ENCODE measurements at places on chromosomes 7 and 10.
A peak's percentile ranks its signal among the peaks of the same experiment; 100 is the strongest.

- H3K27me3 ChIP-seq, result no peaks in the 10 kb centered on the region
- H3K4me1 ChIP-seq, result peaks cover 36% of the 10 kb centered on the region
- no peak overlapping the region for H3K4me3 ChIP-seq
Measured at GRCh38 chr7:24971333-24972165, 8.4 kb downstream of the OSBPL3 start.

DNA sequence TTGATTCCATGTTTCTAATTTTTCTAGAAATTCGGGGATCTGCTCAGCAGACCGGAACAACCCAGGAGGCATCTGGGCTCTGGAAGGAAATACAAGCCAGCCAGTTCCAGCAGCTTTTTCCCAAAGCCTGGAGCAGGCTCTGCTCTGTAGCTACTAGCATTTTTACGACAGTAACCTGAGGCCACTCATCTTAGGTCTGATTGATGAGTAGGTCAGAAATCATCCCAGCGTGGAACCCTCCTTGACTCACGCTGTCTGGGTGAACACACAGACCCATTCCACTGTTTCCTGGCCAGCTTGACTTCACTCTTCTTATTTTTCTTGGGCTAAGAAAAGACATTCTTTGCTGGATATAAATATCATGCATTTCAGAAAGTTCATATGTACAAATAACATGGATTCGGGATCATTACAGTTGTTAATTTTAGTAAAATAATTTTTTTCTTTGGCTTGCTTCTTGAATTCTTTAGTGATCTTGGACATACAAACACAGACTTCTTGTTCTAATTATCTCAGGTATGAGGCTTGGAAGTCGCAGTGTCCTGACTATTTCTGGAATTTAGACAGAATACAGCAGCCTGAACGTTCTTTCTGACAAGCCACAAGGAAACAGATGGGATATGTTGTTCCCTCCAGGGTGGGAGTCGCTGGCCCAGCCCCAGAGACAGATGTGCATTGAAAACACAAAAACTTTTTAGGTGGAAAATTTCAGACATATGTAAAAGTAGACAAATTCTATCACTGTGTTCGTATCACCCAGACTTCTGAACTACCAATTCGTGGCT is 54.6 kb upstream of the PITRM1 start:
- DNase-seq, result no peak
- H3K36me3 ChIP-seq, result no peaks in the 10 kb centered on the region
- no peak overlapping the region for H3K4me3 ChIP-seq
- H3K27ac ChIP-seq, result no peak overlapping the region
- peaks cover 18% of the 10 kb centered on the region for H3K4me1 ChIP-seq

DNA sequence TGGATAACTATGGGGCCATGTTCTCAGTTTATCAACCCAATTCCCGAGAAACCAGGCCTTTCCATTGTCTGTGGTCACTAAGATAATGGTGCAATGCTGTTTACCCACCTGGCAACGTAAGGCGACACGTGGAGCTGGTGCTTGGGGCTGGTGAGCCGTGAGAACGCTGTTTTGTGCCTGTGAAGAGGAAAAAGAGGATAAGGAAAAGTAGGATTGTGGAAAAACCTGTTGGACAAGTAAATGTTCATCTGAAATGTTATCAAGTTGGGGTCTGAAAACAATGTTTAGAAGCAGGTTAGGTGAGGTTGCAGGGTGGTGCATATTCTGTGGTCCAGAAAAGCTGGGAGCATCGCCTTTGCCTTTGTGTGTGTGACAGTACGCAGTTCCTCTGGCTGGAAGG is 88.5 kb downstream of the PPP1R17 start:
- H3K27me3 ChIP-seq, result no peaks in the 10 kb centered on the region
- no peaks in the 10 kb centered on the region for H3K36me3 ChIP-seq
- no peak overlapping the region for H3K4me3 ChIP-seq
- DNase-seq, result no peak
- no peak overlapping the region for H3K27ac ChIP-seq

DNA sequence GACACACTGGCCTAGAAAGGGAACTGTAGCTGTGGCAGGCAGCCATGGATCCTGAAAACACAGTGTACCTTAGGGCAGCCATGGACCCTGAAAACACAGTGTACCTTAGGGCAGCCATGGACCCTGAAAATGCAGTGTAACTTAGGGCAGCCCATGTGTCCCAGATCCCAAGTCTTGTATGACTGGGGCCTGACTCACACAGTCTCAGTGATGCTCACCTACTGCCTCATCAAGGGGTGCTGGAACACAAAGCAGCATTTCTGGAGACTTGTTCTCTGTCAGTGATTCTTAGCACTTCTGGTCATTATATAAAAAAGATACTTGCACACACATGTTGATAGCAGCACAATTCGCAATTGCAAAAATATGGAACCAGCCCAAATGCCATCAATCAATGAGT is 70.2 kb upstream of the LAMB4 start:
- H3K27ac ChIP-seq, result no peak overlapping the region
- DNase-seq, result no peak
- no peak overlapping the region for H3K4me3 ChIP-seq
- H3K4me1 ChIP-seq, result peaks cover 3% of the 10 kb centered on the region

DNA sequence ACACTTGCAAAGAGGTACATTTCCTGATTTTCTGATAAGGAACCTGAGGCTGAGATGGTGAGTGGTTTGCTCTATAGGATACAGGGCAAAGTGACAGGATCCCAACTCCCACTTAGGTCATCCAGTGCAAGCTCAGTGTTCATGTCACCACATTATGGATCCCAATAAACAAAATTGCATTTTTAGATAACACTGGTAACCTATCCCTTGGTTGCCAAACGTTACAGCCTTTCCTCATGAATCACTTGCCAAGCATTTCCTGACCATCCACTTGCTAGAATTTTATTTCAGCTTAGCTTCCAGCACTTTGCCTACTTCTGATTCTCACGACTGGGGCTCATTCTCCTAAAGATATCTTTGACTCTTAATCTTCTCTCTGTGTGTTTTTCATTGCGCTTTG is 131.4 kb upstream of the ODAD2 start:
- no peaks in the 10 kb centered on the region for H3K27me3 ChIP-seq
- no peak overlapping the region for H3K27ac ChIP-seq
- peaks cover 22% of the 10 kb centered on the region for H3K36me3 ChIP-seq

- no peak for DNase-seq
- H3K36me3 ChIP-seq, result peaks cover 3% of the 10 kb centered on the region
- H3K27me3 ChIP-seq, result peaks cover 39% of the 10 kb centered on the region
- no peaks in the 10 kb centered on the region for H3K4me1 ChIP-seq
- H3K4me3 ChIP-seq, result no peak overlapping the region
- no peak overlapping the region for H3K27ac ChIP-seq
Measured at GRCh38 chr7:329691-330281, 39.8 kb downstream of the FOXL3 start.

DNA sequence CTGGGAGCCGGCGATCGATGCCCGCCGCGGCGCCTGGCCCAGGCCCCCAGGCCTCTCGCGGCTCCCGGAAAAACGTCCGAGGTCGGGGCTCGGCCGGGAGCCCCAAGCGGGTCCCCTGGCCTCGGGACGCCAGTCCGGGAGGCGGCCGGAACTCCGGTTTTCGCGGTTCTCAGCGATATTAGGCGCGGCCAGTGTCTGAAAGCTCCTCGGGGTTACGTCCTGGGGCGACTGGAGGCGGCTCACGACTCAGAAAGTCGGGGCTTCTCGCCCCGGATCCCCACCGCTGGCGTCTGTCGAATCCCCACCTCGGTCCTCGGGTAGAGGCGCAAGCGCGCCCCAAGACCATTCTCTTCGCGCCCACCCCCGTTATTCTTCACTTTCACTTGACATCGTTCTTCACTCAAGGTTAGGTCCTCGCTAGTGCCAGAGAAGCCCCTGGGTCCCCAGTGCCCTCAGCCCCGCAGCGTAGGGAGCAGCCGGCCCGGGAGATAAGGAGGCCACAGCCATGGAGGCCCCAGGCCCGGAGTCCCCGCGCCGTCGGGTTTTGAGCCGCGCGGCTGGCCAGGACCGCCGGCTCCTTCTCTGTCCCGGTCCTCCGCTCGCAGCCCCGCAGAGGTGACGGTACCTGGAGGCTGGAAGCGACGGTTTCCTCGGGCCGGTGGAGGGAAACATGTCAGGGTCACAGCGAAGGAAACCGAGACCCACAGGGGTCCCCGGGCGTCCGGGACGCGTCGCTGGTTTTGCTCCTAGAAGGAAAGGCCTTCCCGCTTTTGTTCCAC is 35.2 kb upstream of the EBLN1 start:
- H3K4me1 ChIP-seq, result peaks cover 19% of the 10 kb centered on the region
- H3K4me3 ChIP-seq, result peak overlapping the region; percentile 94
- peak; percentile 46 for DNase-seq
- H3K36me3 ChIP-seq, result peaks cover 1% of the 10 kb centered on the region

- H3K4me1 ChIP-seq, result peaks cover 9% of the 10 kb centered on the region
- H3K27ac ChIP-seq, result no peak overlapping the region
- no peaks in the 10 kb centered on the region for H3K36me3 ChIP-seq
- no peak overlapping the region for H3K4me3 ChIP-seq
Measured at GRCh38 chr7:91330866-91331265, 66.6 kb downstream of the FZD1 start.

DNA sequence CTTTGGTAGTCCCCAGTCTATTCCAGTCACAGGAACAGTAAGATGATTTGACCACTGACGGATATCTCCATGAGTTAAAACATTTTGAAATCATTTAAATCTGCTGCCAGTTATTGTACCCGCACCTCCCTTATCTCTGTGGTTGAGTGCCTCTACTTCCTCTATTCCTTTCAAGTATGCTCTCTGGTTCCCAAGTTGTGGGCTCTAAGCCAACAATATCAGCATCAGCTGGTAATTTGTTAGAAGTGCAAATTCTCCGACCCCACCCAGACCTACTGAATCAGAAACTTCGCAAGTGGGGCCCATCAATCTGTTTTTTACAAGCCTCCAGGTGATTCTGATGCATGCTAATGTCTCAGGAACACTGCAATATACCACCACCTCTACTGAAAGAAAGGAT is 235.5 kb downstream of the CCSER2 start:
- peaks cover 30% of the 10 kb centered on the region for H3K27me3 ChIP-seq
- no peak for DNase-seq
- peaks cover 6% of the 10 kb centered on the region for H3K4me1 ChIP-seq
- no peaks in the 10 kb centered on the region for H3K36me3 ChIP-seq

- no peak overlapping the region for H3K4me3 ChIP-seq
- peak overlapping the region; percentile 56 for H3K27ac ChIP-seq
- peaks cover 82% of the 10 kb centered on the region for H3K36me3 ChIP-seq
- no peaks in the 10 kb centered on the region for H3K27me3 ChIP-seq
- no peak for DNase-seq
- peaks cover 47% of the 10 kb centered on the region for H3K4me1 ChIP-seq
Measured at GRCh38 chr7:50368366-50368765, 63.9 kb downstream of the IKZF1 start.

GRCh38 chr10:124745673-124746072 is 1.5 kb upstream of the FAM53B start:
- H3K4me1 ChIP-seq, result peaks cover 23% of the 10 kb centered on the region
- H3K36me3 ChIP-seq, result peaks cover 1% of the 10 kb centered on the region
- H3K4me3 ChIP-seq, result no peak overlapping the region
- H3K27ac ChIP-seq, result peak overlapping the region; percentile 9
- no peak for DNase-seq

GRCh38 chr7:47663851-47664250 is 81.9 kb upstream of the TNS3 start:
- H3K27ac ChIP-seq, result no peak overlapping the region
- no peaks in the 10 kb centered on the region for H3K27me3 ChIP-seq
- no peak overlapping the region for H3K4me3 ChIP-seq
- peaks cover 30% of the 10 kb centered on the region for H3K4me1 ChIP-seq
- DNase-seq, result no peak

- DNase-seq, result no peak
- peaks cover 61% of the 10 kb centered on the region for H3K4me1 ChIP-seq
- H3K36me3 ChIP-seq, result peaks cover 70% of the 10 kb centered on the region
- H3K4me3 ChIP-seq, result no peak overlapping the region
- no peaks in the 10 kb centered on the region for H3K27me3 ChIP-seq
Measured at GRCh38 chr7:44060948-44061644, 4.3 kb downstream of the PGAM2 start.

- H3K4me1 ChIP-seq, result peaks cover 32% of the 10 kb centered on the region
- peaks cover 12% of the 10 kb centered on the region for H3K36me3 ChIP-seq
- no peak overlapping the region for H3K27ac ChIP-seq
- no peak overlapping the region for H3K4me3 ChIP-seq
Measured at GRCh38 chr7:77862691-77863090, 64.1 kb downstream of the PHTF2 start.

DNA sequence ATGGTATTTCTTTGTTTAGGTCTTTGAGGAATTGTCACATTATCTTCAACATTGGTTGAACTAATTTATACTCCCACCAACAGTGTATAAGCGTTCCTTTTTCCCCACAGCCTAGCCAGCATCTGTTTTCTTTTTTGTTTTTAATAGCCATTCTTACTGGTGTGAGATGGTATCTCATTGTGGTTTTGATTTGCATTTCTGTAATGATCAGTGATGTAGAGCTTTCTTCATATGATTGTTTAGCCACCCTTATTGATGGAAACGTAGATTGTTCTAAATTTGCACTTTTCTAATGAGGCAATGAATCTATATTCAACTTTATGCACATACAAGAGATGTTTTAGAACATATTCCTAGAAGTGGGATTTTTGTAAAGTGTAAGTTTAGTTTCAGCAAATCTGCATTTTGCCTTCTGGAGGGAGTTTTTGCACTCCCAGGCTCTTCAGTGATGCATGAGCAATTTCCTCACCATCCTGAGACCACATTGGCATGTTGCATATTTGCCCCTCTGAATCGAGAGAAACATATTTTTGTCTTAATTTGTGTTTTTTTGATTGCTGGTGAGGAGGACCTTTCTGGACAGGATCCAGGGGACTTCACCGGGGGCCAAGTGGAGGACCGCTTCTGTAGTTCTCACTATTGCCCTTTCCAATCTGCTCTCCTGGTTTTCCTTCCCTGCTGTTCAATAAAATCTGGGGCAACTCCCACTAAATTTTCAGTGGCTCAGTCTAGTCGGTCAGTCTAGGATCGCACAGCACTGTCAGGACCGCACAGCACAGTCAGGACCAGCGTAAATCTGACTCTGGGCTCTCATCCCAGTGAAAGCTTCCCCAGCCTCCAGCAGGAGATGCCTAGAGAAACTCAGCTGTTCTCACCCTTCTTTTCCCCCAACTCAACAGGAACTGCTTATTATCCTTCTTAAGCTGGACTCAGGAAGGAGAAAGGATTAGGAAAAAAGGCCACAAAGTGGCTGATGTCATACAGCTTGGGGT is 157.0 kb downstream of the PTPN20 start:
- no peak overlapping the region for H3K4me3 ChIP-seq
- H3K27me3 ChIP-seq, result peaks cover 4% of the 10 kb centered on the region
- H3K4me1 ChIP-seq, result no peaks in the 10 kb centered on the region
- DNase-seq, result no peak
- H3K27ac ChIP-seq, result no peak overlapping the region

GRCh38 chr10:2296179-2296891 is 559.0 kb upstream of the ADARB2 start:
- no peak for DNase-seq
- no peaks in the 10 kb centered on the region for H3K4me1 ChIP-seq
- H3K27me3 ChIP-seq, result no peaks in the 10 kb centered on the region
- H3K36me3 ChIP-seq, result no peaks in the 10 kb centered on the region
- no peak overlapping the region for H3K4me3 ChIP-seq
- no peak overlapping the region for H3K27ac ChIP-seq

DNA sequence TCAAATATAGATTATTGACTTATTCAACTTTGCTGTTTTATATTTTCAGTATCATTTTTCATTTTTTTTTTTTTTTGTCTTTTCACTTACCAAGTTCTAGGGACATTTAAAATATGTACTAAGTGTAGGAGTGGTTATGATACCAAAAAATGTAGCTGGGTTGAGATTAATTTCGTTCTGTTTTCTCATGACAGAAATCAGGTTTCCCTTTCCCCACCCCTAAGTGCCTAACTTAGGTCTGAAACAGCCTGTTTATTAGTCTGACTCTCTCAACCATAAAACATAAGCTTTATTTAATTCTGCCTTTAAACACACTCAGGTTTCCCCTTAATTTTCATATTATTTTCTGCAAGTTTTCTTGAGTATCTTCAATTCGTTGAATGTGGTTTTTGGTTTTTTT is 22.1 kb downstream of the TMEM106B start:
- H3K4me3 ChIP-seq, result no peak overlapping the region
- peaks cover 12% of the 10 kb centered on the region for H3K4me1 ChIP-seq

Measured in stimulated activated naive B cell treated with anti-CD40 and anti-IgM and Interleukin-4, amounts not matched to agents 10 μg/mL and 1 μg/mL and 100 μg/mL, for 72 hours (primary cell).